NCI-H524 treated with DMSO at 0.1 percent for 48 hours (cell line): ENCODE measurements at places on chromosomes 16 and 17.

DNA sequence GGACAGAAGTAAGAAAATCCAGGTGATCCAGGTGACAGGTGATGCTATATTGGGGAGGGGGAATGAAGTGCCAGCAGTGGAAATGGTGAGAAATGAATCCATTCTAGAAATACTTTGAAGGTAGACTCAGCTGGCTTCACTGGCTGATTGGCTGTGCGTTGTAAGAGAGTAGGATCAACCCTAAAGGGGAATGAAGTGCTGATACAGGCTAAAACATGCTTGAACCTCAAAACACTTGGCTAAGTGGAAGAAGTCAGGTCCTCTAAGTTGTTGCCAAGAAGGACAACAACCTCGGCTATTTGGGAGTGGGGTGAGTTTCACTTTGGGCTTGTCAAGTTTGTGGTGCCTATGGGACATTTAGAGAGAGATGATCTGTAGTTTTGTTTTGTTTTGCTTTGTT is 24.1 kb upstream of the SCNN1B start:
- DNase-seq: no peak

GRCh38 chr16:81866820-81867440 is 87.8 kb downstream of the PLCG2 start:
- no peak for DNase-seq

GRCh38 chr17:57860414-57860999 is 10.7 kb upstream of the MRPS23 start:
- DNase-seq: no peak

DNA sequence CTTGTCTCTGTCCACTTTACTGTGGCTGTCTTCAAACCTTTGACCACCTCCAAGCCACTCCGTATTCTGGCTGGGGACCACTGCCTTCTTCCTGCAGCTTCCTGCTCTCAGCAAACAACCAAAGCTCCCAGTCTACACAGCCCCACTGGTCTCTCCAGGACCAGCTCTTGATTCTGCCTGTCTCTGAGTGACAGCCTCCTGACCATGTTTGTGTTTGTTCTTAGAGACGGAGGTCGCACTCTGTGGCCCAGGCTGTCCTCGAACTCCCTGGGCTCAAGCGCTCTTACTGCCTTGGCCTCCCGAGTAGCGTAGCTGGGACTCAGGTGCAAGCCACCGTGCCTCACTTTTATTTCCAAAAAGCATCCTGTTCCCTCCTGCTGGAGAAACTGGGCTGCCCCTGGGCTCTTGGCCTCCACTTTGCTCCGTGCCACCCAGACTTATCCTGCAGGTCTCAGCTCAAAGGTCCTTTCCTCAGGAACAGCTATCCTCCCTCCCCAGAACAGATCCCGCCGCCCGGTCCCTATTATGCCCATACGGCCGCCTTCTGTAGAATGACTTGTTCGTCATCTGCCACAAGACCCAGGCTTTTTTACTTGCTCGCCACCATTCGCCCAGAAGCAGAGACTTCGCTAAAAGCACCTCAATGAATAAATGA is 9.1 kb downstream of the MNT start:
- DNase-seq: no peak

DNA sequence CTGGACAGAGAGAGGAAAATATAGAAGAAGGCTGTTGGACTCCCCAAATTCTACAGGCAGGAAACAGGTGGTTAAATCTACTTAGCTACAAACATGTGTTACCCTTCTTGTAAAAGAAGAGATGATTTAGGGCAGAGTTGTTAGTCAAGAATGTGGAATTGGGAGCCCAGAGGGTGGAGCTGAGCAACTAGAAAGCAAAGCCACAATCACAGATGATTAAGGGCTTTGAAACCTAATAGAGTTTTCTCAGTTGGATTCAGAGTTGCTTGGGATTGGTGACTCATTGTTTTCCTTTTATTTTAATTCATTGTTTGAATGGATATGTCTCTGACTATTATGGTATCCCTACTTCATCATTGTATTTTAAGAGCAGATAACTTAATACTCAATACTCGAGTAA is 6.2 kb downstream of the ACSM5 start:
- DNase-seq: no peak

DNA sequence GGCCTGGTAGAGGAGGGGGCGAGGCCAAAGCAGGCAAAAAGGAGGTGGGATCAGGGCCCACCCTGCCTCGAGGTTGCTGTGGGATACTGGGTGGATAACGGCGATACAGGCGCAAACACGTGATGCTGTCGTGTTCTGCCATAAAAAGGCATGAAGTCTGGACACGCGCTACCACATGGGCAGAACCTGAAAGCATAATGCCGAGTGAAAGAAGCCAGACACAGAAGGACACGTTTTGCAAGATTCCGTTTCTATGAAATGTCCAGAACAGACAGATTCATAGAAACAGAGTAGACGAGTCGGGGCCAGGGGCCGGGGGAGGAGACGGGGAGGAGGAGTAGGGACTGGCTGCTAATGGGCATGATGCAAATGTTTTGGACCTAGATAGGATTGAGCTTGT is 43.5 kb downstream of the ZDHHC7 start:
- DNase-seq: no peak

GRCh38 chr16:693766-694165 is 3.6 kb upstream of the WDR24 start:
- DNase-seq: no peak

DNA sequence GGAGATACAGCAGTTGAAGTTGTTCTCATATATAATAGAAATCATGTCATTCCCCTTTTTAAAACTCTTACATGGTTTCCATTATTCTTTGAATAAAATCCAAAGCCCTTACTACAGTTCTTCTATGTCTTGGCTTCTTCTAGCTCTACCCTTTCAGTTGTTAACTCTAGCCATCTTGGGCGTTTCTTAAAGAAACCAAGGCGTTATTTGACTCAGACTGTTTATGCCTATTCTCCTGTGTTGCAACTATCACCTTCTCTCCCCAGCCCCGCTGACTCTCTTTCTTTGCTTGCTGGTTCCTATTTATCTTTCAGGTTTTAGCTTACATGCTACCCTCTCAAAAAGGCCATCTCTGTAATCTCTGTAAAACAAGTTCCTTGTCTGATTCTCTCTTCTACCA is 32.7 kb downstream of the NFATC3 start:
- no peak for DNase-seq

DNA sequence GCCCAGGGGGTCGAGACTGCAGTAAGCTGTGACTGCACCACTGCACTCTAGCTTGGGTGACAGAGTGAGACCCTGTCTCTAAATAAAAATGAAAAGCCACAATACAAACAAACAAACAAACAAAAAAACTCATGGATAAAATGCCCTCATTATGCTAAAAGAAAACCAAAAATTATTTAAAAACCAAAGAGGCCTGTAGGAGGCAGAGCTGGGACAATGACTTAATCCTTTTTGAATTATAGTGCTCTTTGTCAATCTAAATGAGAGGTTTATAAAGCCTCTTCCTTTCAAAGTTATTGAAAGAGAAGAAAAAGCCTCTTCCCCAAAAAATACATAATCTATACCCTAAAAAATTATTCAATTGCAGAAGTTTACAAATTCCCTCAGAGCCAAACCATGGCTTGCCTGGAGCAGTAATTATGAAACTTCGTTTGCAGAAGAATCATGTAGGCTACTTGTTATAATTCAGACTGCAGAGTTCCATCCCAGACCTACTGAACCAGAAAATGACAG is 18.5 kb downstream of the CRLF3 start:
- DNase-seq: no peak

GRCh38 chr17:62859146-62859545 is 51.0 kb upstream of the MARCHF10 start:
- no peak for DNase-seq
